NCI-H69 (cell line): ENCODE measurements at places on chromosomes 3 and 15.
A peak's percentile ranks its signal among the peaks of the same experiment; 100 is the strongest.

DNA sequence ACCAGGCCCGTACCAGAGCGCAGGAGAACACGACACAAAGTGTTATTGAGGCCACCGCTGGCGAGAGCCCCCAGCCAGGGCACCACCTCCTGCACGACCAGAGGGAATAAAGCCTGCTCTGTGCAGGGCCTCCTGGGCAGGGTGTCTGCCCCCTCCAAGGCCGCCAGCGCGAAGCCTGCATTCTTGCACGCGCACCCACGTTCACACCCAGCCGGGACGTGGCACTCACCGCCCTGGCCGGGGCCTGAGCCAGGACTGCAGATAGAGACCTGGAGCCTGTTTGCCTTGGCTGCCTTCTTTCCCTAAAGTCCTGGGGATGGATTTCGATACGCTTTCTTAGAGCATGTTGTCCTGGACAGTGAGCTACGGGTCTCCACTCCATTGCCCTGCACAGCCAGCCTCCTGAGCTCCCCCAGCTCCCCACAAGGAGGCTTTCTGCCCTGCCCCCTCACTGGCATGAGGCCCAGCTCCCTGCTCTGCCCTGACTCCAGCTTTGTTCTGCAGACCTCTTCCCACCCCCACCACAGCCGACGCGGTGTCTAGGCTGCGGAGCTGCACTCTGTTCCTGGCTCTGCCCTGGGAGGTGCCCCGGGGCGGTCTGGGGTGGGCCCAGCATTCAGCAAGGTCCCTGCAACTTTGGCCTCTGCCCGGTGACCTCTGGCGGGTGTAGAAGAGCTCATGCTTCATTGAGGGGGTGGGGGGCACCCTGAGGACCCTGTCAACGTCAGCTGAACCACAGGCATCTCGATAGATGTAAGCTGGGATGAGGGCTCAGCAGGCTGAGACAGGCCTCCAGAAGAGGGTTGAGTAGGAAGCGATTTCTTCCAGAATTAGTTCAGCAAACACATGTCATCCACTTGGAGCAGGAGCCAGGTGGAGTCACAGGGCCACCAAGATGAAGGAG is 145.0 kb downstream of the LRRK1 start:
- no peak for DNase-seq

DNA sequence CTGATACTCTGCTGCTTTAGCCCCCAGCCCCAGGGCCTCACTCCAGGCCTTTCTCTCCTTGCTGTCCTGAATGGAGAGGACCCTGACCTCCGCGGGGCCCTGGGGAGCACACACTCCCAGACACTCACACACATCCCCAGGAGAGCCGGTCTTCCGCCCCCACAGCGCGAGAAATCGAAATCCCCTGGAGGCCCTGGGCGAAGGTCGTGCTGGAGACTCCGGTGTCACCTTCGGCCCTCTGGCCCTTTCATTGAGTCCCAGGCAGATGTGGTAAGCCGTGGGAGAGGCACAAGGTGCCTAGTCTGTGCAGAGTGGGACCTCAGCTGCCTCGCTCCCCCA is 848 bp upstream of the GOLGA8B start:
- peak; percentile 9 for DNase-seq

- no peak for DNase-seq
Measured at GRCh38 chr3:151558661-151559060, 97.8 kb upstream of the IGSF10 start.

DNA sequence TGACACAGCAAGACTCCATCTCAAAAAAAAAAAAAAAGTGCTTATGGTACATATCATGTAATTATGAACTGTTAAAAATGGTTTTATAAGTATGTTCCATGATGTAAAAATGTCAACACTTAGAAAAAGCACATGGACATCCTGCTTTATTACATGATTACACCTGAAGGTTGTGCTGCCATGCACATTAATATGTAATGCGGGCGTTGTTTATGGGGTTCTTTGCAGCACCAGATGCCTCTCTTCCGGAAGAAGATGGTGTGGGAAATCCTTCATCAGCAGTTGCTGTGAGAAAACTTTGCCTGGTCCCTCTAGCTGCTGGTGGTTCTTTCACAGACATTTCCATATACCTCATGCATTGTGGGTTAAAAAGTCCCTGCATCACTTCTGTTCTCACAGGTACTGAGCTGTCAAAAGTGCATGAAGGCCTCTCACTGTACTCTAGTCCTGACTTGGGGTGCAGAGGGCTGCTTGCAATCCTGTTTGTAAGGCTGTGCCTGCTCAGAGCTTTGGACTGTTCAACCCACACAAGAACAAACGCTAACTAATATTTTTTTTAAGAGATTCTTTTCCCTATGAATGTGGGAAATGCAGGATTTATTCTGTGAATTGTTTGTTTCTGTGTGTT is 43.6 kb downstream of the SENP2 start:
- peak; percentile 63 for DNase-seq

DNA sequence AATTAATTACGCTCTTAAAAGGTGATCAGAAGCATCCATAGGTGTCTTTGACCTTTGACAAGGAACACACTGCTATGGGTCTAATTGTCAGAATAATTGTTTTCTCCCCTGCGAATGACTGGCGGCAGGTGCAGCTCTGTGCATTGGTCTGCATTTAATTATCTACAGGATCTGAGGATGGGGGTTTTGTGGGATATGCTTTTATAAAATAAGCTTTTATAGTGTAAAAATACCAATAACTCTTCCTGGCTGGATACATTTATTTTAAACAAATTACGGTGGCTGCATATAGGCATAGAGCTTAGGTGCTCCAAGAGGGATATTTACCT is 201.6 kb upstream of the RGMA start:
- no peak for DNase-seq

- DNase-seq = no peak
Measured at GRCh38 chr3:46844881-46845312, 18.3 kb downstream of the MYL3 start.

DNA sequence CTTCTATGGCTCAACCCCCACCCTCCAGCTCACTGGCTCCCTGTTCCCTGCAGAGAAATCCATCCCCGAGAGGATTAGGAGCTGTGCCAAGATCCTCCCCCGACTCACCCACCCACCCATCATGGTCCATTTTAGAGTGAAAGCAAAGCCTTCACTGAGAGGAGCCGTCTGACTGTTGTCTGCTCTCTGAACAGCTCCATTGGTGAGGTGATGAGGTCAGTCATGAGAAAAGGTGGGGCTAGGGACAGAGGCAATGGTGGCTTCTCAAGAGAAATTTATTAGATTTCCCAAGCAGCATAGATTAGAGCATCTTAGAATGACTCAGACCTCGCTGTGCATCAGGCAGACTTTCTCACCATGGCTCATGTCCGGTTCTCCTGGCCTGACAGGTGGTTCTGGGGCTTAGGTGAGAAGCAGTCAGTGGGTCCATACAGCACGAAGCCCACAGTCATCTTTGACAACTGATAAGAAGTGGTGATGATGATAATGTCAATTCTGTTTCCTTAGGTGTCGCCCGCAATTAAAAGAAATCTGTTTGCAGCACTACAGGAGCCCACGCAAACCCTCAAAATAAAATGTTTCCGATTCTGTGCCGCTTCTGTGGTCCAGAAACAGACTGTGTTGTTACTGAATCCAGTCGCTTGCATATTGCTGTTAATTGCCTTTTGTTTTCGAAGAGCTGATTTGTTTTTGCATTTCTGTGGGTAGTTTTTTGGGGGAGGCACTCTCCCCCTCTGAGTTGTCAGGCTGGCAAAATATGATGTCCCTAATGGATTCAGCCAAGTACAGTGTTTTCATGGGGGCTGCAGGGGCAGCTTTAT is 24.8 kb upstream of the RHO start:
- peak; percentile 76 for DNase-seq

DNA sequence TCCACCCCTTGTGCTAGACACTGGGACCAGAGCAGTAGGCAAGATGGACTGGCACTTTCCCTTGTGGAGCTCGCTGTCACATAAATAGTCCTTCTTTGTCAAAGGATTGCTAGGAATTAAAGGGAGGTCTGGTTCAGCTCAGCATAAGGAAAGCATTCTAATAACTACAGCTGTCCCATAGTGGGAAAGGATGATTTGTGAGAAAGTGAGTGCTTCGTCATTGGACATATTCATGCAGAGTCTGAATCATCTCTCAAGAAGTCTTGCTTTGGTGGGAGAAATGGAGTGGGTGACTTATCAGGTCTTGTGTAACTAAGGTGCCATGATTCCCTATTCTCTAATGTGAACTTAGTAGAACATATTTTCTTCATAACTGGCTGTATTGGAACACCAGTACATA is 14.7 kb downstream of the PPARG start:
- no peak for DNase-seq

GRCh38 chr3:183275418-183275817 is 22.4 kb downstream of the B3GNT5 start:
- peak; percentile 71 for DNase-seq

GRCh38 chr3:105728771-105729312 is 140.0 kb downstream of the CBLB start:
- DNase-seq = peak; percentile 46

DNA sequence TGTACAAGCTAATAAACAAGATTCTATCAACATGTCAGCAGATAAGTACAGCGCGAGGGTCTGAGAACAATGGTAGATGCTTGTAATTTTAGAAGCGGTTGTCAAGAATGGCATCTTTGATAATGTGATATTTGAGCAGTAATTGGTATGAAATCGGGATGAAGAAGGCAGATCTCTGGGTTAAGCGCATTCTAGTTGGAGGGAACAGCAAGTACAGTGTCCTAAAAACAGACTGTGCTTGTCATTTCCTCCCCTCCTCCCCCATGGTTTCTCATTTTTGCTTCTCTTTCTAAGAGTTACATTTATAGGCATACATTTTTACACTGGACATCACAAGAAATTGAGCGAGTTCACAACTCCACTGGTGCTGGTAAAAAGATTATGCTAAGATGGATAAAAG is 23.3 kb downstream of the TGFBR2 start:
- DNase-seq = no peak
